Epithelial cell of proximal tubule (primary cell): ENCODE measurements at places on chromosomes 5 and 9.
A peak's percentile ranks its signal among the peaks of the same experiment; 100 is the strongest.

GRCh38 chr9:36136272-36136893 is at the start of gene GLIPR2:
Gene GLIPR2 (plus strand): TSS chr9:36136733. CDS start chr9:36136779, 46 bp downstream.
- no peak for DNase-seq

DNA sequence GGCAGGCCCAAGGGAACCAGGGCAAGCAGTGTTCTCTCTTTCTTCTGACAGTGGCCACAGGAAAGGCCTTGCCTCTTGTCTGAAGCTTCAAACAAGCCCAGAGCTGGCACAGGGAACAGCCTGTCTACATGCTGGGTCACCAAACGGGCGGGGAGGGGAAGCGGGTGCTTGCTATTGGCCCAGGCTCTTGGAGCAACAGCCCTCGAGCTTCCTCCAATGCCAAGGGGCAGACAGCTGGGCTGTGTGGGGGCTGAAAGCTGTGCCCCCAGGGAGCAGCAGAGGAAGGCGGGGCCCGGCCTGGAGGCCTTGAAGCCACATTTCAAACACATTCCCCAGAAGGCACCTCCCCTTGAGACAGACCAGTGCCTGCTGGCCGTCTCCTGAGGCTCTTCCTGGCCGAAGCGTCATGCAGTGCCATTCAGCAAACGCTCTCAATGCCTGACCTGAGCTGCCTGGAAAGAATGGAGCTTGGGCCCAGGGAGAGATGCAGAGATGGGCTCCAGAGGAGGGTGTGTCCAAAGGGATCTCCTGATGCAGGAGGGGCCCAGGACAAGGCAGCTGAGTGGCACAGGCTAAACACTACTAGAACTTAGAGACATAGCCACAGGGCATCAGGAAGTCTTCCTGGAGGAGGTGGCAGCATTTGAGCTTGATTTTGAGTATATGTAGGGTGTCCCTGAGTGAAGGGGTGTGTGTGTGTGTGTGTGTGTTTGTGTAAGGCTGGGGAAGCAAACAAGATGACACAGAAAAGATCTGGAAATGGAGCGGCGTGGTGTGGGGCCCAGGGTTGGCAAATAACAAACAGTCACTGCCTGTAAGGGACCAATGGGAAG is 2.5 kb downstream of the FIBCD1 start:
- no peak for DNase-seq

DNA sequence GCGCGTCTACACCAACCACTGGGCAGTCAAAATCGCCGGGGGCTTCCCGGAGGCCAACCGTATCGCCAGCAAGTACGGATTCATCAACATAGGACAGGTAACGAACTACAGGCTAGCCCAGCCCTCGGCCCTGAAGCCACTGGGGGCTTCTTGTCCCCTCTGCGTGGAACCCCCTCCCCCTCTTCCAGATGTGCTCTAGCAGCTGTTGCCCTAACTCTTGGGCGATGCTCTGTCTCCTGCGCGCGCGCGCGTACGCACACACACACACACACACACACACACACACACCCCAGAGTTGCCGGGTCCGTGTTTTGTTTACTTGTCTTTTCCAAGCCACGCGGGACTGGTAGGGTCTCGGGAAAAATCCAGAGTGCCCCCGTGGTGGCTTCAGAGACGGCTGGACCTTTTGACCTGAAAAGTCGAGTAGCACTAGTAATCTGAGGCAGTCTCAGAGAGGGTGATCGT is 836 bp downstream of the PCSK5 start:
- no peak for DNase-seq

DNA sequence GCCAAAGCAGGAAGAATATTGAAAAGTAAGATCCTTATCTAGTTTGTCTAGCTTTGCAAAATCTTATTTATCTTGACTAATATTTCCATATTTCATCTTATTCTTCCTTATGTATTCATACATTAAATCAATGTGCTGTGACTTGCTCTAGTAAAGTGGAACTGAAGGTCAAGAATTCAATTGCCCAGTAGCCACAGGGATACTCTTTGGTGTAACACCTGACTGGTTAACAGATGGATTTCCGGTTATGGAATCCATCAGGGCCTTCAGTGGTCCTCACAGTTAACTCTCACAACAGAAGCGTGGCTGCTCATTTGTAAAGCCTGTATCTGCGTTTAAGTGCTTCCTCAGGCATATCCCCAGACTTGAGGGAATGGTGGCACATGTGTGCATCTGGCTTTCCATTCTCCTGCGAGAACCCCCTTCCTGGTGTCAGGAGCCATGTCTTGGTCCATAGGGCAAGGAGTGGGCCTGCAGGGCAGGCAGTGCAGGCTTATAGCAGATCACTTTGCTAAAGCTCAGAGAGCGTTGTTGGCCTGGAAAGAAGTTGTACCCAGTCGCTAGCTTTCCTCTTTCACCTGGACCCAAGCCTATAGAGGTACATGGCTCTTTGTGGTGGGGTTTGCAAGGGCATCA is 99.2 kb downstream of the HSPA4 start:
- no peak for DNase-seq

DNA sequence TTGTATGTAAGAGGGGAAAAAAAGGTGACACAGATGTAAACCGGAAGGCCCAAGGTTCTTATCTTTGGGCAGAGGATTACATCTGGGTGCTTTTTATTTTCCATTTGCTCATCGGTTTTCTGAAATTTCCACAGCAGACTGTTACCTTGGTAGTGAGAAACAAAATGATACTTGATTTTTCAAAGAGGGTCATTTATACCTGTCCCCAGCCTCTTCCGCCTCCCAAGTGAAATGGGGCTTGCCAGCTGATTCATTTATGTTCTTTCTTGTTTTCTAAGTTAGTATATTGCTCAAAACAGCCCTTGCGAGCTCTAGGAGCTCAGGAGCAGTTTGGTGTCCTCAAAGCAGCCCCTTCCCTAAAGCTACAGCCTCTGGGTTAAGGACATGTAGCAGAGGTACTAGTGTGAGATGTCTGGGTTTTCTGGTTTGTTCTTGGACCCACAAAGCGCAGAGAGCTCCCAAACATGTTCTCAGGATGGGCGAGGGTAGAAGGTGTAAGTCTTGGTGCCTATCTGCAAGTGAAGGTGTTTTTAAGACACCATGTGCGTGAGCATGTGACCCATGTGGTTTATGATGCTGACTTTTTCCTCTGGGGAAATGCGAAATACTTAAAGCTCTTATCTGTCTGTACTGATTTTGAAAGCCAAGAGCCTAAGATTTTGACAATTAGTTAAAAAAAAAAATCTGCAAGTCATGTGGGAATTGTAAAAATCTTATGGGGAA is 38.3 kb downstream of the DAPK1 start:
- no peak for DNase-seq

- peak; percentile 63 for DNase-seq
Observed at GRCh38 chr9:128912270-128912853, 8.4 kb upstream of the PHYHD1 start.
